Hepatic stellate cell (primary cell): ENCODE measurements at places on chromosomes 11 and 22.

DNA sequence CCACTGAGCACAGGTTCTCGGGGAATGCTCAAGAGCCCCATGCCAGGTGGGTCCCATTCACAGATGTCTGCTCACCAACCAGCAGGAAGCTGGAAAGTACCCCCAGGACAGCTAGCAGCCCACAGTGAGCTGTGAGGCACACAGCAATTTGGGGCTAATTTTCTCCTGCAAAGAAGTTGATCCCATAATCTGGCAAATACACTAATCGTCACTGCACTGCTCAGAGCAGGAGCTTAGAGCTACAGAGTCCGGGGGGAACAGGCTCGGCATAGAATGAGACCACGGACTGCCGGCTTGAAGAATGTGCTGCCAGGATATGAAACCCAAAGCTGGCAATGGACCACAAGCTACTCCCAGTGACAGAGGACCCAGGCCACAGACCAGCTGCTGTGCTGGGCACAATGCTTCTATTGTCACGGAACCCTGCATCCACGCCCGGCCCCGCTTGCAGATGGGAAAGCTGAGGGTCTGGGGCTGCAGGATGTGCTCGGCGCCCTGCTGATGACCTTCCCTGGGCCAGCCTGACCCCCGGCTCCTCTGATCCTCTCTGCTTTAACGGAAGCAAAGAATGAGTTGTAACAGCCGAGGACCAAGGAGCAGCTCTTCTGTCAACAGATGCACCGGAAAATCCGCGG is 239.7 kb downstream of the CTTN start:
- DNase-seq = no peak

DNA sequence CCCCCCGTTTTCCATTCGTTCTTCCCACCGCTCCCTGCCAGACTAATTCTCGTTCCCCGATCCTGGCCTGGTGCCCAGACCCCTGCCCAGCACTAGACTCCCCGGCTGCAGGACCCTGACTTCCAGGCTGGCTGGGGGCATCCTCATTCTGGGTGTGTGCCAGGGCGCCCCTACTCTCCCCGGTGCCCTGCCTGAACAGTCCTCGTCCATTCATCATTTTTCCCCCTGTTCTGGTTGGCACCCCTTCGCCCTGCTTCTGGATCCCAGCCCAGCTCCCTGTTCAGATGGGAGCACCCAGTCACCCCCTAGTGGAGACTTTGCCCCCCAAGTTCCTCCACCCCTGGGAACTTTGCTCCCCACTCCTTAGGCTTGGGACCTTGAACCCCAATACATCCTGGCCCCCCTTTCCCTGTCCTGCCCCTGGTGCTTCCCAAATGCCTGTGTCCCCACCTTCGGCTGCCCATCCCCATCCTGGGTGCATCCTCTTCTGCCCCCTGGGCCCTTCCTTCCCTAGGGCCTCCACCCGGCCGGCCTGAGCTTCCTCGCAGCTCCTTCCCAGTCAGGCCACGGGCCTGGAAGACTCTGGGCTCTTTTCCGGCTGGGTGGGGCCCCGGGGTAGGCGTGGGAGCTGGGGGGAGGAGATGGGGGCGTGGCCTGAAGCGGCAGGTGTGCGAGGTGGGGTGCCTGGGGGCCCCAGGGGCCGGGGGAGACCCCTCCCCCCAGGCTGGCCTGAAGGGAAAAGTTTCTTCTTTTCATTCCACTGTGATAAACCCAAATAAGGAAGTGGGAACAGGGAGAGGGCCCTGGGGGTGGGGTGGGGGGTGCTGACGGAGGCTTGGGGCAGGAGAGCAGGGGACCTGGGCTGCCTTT is 908 bp downstream of the PLCB3 start:
- DNase-seq = peak; percentile 85

GRCh38 chr22:36486619-36487384 is 5.4 kb upstream of the TXN2 start:
- no peak for DNase-seq

GRCh38 chr22:36398601-36399471 is 11.1 kb upstream of the MYH9 start:
- peak; percentile 85 for DNase-seq

DNA sequence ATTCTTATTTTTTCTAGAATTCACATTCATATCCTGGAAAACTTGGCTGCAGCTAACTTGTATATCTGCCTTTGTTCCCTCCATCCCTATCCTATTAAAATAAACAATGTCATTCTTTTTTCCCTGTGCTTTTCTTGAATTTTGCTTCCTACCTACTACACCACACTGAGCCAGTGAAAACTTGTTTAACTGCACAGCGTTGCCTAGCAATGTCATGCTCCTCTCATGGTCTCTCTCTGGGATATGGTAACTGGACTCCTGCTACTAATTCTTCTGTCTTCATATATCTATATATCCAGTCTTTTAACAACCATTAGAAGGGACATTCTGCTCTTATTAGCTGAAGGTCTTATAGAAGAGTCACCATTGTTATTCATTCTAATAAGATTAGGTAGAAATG is 434.4 kb downstream of the METTL15 start:
- no peak for DNase-seq

GRCh38 chr22:42419243-42419881 is 12.8 kb downstream of the NFAM1 start:
- no peak for DNase-seq

- no peak for DNase-seq
These were observed 520.4 kb downstream of the SOX6 start for GRCh38 chr11:15835788-15836411.

DNA sequence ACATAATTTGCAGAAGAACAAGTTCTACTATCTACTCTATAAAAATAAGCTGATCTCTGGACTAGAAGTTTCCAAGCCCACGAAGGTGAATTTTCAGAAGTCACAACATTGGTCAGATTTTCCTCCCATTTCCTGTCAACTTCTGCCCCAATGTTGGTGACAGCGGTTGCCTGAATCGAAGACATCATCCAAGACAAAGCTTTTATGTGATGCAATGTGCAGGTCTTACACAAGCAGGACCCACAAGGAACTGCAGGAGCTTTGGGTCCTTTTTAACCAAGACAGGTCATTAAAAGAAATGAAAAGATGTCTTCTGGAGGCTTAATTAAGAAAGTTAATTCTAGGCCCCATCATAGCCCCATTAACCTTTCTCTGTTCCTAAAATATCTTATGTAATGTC is 125.6 kb upstream of the BLID start:
- no peak for DNase-seq

DNA sequence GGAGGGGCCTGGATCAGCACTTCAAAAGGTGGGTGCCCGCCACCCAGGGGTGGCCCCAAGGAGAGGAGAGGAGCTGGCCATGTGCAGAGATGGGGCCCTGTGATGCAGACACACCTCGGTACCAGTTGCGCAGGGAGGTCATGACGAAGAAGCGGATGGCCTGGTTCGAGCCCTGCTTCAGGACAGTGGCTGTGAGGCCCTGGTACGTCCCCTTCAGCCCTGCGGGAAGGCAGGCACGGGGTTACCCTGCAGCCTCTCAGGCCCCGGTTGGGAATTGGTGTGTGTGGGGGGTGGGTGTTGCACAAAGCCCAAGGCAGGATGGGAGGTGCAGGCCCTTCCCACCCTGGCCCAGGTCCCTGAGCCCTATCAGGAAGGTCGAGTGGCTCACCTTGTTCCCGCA is 1.8 kb downstream of the SLC25A1 start:
- DNase-seq = no peak

- peak; percentile 65 for DNase-seq
These were observed 38.9 kb downstream of the ZNF195 start for GRCh38 chr11:3340025-3340424.

DNA sequence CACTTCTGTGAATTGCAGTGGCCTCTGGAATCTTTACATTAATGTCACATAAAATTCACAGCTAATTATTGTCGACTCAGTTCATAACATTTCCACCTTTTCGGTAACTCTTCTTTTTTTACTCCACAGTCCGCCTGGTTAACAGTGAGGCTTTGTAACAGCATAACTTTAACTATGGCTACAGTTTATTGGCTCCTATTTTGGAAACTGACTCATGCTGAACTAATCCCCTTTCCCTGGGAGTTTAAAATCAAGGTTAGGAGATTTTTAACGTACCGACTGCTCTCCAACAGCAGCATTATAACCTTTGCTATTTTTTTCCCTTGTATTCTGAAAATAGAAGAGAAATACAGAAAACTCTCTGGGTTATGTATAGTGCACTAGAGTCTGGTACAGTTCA is 3.2 kb upstream of the POGLUT3 start:
- no peak for DNase-seq

DNA sequence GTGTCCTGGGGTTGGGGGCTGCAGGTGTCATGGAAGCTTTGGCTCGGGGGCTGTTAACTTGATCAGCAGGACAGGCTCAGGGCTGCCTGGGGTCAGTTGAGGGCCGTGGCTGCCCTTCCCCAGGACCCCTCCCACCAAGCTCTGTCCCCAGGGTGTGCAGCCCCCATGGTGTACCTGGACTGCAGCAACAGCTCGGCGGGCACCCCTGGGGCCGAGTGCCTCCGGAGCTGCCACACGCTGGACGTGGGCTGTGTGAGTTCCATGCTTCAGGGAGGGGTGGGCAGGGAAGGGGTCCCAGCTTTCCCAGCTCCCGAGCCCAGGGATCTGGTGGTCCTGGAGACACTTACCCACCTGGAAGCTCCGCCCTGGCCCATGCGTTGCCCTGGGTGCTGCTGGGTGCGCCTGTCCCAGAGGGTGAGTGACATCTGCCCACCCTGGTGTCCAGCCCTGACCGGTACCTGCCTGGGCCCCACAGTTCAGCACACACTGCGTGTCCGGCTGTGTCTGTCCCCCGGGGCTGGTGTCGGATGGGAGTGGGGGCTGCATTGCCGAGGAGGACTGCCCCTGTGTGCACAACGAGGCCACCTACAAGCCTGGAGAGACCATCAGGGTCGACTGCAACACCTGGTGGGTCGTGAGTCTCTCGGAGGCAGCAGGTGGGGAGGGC is 11.3 kb downstream of the MUC5B start:
- no peak for DNase-seq

GRCh38 chr11:65975771-65976170 is 14.2 kb downstream of the SART1 start:
- no peak for DNase-seq

- DNase-seq = no peak
These were observed 25.0 kb upstream of the SYN3 start for GRCh38 chr22:33083212-33083611.

DNA sequence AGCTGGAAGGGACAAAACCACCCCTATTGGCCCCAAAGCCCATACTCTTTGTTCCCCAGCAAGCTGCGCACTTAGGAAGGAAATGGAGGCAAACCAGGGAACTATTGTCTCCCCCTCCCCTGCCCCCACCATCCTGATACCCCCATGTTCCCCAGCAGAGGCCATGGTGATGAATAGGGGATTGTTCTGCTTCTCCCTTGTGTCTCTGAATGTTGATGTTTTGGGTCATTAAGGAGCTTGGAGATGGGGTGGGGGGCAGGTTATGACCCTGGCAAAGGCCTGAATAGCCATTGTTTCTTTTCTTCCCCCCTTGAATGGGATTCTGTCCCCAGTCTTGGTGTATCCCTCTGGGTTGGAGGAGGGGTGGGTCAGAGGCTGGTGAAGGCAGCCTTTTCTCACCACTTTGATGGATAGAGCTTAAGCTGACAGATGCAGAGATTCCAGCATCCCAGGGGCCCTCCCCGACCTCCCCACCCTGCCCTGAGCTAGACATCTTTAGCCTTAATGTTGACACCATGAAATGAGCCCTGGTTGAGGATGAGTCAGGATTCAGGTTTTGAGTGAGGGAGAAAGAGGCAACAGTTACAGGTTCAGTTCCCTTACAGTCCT is 8.3 kb downstream of the DTX4 start:
- no peak for DNase-seq

DNA sequence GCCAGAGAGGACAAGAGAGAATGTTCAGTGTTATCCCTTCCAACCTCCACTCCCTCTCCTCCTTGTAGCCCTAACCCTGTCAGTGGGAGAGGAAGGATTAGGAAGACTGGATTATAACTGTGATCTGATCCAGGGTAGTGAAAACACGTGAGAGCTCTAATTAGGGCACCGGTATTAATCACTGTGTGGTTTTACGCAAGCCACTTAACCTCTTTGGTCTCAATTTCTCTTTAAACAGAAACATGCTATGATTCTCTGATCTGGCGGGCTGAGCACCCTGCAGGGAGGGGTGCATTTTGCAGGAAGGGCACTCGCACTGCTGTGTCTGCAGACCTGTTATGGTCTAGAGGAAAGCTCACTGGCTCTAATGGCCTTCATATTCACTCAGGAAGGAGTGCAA is 11.5 kb downstream of the RPL27A start:
- DNase-seq = no peak

GRCh38 chr11:76602431-76602861 is 68.1 kb downstream of the LRRC32 start:
- DNase-seq = no peak

- no peak for DNase-seq
These were observed 17.3 kb downstream of the APOL3 start for GRCh38 chr22:36143066-36143815.

GRCh38 chr11:79040348-79040747 is 400.5 kb downstream of the TENM4 start:
- DNase-seq = no peak

DNA sequence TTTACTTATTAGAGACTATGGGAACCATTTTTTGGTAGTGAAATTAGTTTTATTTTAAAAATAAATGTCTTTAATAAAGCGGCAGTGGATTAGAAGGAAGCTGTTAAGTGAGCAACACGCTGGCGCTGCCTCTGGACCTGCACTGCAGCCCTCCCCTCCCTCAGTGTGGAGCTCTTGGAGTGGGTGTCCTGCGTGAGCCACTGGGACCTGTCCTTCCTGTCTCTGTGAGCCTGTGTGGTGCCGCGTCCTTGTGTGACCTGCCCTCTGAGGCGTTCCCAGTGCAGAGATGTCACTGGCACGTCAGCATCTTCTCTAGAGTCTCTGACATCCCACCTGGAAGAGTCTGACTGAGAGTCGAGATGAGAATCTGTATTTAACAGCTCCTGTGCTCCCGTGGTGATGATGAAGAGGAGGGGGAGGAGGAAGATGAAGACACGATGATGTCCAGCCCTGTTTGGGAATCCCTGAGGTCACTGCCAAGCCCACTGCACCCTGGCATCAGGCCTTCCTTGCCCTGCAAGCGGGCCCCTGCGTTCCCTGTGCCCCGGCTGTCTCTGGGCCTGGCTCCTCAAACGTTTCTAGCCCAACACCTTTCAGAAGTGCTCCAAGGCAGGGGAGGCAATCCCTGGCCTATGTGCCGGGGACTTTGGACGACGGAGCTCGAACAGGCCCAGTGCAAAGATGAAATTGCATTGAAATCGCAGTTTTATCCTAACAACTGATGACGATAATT is 271.8 kb downstream of the TBC1D22A start:
- no peak for DNase-seq

DNA sequence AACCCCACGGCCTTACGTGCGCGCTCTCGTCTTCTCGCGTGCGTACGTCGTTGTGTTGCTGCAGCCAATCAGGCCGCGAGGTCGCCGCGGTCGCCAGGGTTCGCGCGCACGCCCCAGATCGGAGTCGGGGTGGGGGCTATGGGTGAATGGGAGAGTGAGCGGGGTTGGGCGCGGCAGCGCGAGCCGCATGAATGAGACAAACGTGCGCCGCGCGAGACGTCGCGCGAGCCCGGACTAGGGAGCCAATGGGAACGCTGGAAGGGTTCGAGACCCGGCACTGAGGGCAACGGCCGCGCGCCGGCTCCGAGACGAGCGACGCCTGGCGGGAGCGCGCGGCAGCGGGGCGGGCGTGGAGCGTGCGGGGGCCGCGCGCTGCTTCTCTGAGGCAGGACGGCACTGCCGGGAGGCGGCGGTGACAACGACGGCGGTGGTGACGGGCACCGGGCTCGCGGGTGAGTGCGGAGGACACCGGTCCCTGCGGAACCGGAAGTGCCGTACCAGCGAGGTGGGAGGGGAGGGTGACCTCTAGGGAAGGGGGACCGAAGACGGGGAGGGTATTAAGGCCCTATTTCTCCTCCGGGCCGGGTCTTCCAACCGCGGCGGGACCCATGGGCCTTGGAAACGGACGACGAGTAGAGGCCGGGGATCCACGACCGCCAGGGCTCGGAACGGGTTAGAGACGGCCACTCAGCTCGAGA is at the start of gene ZDHHC5:
Gene ZDHHC5 (plus strand): TSS at position 379 of the 698 bp plus-strand sequence. CDS start 4,977 bp downstream, outside the sequence.
- DNase-seq = peak; percentile 100
